ENCODE measurements at places on chromosomes 3 and 15. TPM values are rescaled to one million over a fixed set of nuclear protein-coding genes. Genes with fewer than 3 reads are reported as not detected.

- no peak for DNase-seq
Observed at GRCh38 chr3:73080216-73080966, 18.9 kb downstream of the EBLN2 start.

- no peak for DNase-seq
Observed at GRCh38 chr3:155739154-155739553, 5.7 kb downstream of the PLCH1 start.

The ALDH1L1 gene
- total RNA-seq, result 19.2 TPM

DNA sequence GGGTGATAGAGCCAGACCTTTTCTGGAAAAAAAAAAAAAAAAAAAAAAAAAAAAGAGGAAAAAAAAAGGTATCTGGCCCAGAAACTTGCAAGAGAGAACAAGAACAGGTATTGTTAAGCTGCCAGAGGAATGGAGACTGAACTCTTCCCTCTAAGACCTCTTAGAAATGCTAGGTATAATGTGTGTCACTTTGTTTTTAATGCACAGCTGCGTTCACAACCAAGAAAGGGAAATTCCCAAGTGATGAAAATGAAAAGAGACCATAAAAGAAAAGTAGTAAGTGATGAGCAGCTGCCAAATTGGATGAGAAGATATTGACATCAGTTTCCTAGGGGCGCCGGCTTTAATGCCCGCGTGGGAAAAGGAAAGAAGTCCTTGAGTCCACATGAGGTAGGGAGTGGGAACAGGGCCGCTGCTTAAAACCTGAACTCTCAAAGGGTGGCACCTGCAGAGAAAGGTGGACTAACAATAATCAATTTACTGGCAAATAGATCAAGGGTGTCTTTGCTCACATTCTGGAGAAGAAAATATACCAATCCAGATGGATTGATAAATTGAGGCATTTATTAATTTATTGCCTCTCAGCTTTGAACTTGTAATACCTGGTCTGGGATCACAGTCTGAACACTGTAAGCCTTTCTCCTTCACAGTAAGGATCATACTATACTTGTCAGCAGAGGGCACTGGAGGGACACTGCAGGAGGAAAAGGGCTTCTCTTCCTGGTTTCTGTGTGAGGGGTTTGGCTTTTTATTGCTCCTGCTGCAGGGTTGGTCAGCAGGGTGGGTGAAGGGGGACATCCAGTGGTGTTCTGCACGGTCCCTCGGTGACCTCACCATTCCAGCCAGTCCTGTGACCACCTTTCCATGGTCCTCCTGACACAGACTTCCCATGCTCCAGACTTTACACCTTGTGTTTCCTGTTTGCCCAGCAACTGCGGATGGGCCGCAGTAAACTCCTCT, 131.6 kb downstream of the AQP9 start:
- no peak for DNase-seq

The SKOR1 gene
- 0.25 TPM for total RNA-seq

Measured in vagina (tissue), 2 donors.